ENCODE measurements at places on chromosomes 7 and 10.
A peak's percentile ranks its signal among the peaks of the same experiment; 100 is the strongest.

GRCh38 chr10:35208949-35209613, 82.4 kb downstream of the CREM start:
- H3K4me1 ChIP-seq: peaks cover 17% of the 10 kb centered on the region
- DNase-seq: no peak
- H3K36me3 ChIP-seq: no peaks in the 10 kb centered on the region
- H3K4me3 ChIP-seq: no peak overlapping the region
- H3K27ac ChIP-seq: peak overlapping the region; percentile 4

DNA sequence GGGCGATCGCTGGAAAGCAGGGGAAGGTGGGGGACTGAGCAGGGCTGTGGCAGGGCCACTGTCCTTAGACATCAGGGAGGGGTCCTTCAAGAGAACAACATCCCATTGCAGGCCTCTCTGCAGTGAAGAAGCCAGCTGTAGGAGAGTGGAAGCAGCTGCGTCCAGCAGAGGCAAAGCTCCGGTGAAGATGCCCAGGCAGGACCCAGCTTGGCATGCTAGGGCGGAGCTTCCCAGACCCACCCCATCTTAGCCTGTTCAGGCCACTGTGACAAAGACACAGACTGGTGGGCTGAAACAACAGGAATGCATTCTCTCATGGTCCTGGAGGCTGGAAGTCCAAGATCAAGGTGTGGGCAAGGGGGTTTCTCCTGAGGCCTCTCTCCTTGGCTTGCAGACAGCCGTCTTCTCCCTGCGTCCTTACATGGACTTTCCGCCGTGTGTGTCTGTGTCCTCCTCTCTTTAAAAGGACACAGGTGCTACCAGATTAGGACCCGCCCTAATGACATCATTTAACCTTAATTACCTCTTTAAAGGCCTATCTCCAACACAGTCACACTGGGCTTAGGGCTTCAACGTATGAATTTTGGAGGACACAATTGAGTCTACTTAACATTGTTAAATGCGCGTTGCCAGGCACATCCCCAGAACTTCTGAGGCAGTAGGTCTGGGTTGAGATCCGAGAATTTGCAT, 178.1 kb upstream of the GRB10 start:
- no peaks in the 10 kb centered on the region for H3K4me1 ChIP-seq
- DNase-seq: no peak
- no peaks in the 10 kb centered on the region for H3K36me3 ChIP-seq
- no peak overlapping the region for H3K27ac ChIP-seq
- H3K4me3 ChIP-seq: no peak overlapping the region
- no peaks in the 10 kb centered on the region for H3K27me3 ChIP-seq

GRCh38 chr10:128813574-128813973, 653.5 kb upstream of the MGMT start:
- no peak overlapping the region for H3K27ac ChIP-seq
- no peaks in the 10 kb centered on the region for H3K4me1 ChIP-seq
- H3K27me3 ChIP-seq: peaks cover 4% of the 10 kb centered on the region
- H3K4me3 ChIP-seq: no peak overlapping the region

DNA sequence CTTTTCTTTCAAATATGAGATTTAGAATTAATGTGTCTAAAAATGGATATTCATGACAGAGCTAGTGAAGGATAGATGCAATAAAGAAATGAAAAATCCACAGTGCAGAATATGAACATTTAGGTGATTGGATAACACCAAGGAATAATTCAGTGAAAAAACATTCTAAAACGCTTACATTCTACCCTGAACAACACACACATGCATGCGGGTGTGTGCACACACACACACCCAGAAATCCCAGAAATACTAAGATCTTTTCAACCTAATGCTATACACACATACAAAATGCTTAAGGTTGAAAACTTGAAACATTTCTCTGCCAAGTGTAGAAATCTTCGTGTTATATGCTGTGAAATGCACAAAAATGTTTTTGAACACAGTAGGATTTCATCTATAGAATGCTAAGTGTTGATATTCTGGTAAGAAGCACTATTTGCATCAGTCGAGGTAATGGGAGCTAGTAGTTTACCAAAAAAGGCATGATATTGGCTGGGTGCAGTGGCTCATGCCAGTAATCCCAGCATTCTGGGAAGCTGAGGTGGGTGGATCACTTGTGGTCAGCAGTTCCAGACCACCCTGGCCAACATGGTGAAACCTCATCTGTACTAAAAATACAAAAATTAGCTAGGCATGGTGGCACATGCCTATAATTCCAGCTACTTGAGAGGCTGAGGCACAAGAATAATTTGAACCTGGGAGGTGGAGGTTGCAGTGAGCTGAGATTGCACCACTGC, 600.6 kb downstream of the PHTF2 start:
- no peak overlapping the region for H3K27ac ChIP-seq
- H3K36me3 ChIP-seq: no peaks in the 10 kb centered on the region
- no peaks in the 10 kb centered on the region for H3K4me1 ChIP-seq
- no peak for DNase-seq
- no peak overlapping the region for H3K4me3 ChIP-seq

DNA sequence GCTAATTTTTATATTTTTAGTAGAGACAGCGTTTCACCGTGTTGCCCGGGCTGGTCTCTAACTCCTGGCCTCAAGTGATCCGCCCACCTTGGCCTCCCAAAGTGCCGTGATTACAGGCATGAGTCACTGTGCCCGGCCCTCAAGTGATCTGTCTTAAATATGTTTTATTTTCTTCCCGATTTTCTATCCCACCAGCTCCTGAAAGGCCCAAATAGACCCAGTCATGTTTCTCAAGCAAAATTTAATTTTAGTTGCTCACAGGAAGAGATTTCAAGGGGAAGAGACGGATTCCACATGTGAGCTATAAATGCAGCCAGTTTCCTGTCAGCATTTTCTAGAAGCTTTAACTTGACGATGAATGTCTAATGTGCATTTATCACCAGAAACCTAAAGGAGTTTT, 12.0 kb downstream of the DENND10 start:
- peaks cover 28% of the 10 kb centered on the region for H3K4me1 ChIP-seq
- DNase-seq: no peak
- H3K36me3 ChIP-seq: peaks cover 9% of the 10 kb centered on the region
- peak overlapping the region; percentile 63 for H3K27ac ChIP-seq

GRCh38 chr7:37714606-37715005, 31.0 kb downstream of the GPR141 start:
- DNase-seq: no peak
- H3K4me1 ChIP-seq: no peaks in the 10 kb centered on the region
- no peak overlapping the region for H3K4me3 ChIP-seq
- no peak overlapping the region for H3K27ac ChIP-seq
- H3K36me3 ChIP-seq: no peaks in the 10 kb centered on the region

DNA sequence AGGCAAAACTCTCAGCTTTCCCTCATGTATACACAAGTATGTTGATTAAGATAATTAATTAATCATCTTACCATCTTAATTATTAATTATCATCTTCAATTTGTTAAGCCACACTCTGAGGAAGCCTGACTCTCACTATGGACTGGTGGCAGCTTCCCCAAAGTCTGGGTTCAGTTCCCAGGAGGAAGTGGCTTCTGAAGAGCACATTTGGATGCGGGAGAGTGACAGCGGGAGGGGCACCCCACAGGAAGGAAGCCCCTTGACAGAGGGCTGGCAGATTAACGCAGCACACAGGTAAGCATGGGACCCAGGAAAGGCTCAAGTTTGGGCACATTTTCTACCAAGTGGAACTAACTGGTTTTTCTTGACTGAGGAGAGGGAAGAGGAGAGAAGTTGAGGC, 13.4 kb upstream of the SLIT1 start:
- H3K27me3 ChIP-seq: peaks cover 6% of the 10 kb centered on the region
- peaks cover 6% of the 10 kb centered on the region for H3K4me1 ChIP-seq
- no peaks in the 10 kb centered on the region for H3K36me3 ChIP-seq
- DNase-seq: no peak
- H3K27ac ChIP-seq: no peak overlapping the region

GRCh38 chr7:117165656-117166055, 157.2 kb downstream of the WNT2 start:
- H3K36me3 ChIP-seq: no peaks in the 10 kb centered on the region
- no peak for DNase-seq
- no peaks in the 10 kb centered on the region for H3K4me1 ChIP-seq

GRCh38 chr7:102457352-102457924, 7.2 kb downstream of the ALKBH4 start:
- H3K36me3 ChIP-seq: peaks cover 10% of the 10 kb centered on the region
- DNase-seq: no peak
- no peak overlapping the region for H3K27ac ChIP-seq
- no peak overlapping the region for H3K4me3 ChIP-seq
- H3K27me3 ChIP-seq: no peaks in the 10 kb centered on the region

DNA sequence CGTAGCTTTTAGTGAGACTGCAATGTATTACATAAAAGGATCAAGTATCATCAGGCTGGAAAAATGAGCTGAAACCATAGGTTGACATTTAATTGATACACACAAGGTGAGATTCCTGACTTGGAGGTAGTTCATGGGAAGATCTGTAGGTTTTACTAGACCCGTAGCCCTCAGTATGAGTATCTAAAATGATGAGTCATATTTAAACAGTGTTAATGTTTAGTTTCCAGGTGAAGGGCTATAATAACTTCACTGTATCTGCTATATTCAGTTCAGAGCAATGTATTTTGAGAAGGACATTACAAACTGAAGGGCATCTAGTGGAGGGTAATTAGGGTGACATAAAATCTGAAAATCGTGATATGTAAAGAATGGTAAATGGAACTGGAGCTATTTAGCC, 35.0 kb downstream of the ENTPD1 start:
- no peaks in the 10 kb centered on the region for H3K27me3 ChIP-seq
- DNase-seq: no peak
- no peak overlapping the region for H3K4me3 ChIP-seq
- no peaks in the 10 kb centered on the region for H3K36me3 ChIP-seq

DNA sequence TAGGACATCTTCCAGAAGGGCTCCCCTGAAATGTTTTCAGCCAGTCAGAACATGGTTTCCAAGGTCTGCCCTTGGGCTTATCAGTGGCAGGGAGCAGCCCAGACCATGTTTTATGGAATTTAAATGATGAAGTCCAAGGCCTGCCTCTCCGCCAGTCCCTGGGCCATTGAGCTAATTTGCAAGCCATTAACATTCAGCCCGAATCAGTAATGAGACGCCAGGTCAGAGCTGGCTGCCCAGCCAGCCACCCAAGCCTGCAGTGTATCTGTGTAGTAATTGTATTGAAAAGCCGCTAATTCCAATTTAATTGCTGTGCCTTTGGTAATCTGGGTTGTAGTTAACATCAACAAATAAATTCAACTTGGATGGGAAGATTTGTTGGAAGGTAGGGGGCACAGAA, 131.4 kb downstream of the PAXIP1 start:
- no peak overlapping the region for H3K4me3 ChIP-seq
- no peaks in the 10 kb centered on the region for H3K36me3 ChIP-seq
- DNase-seq: no peak
- peaks cover 8% of the 10 kb centered on the region for H3K27me3 ChIP-seq

- H3K4me3 ChIP-seq: no peak overlapping the region
- no peaks in the 10 kb centered on the region for H3K4me1 ChIP-seq
- no peak overlapping the region for H3K27ac ChIP-seq
- DNase-seq: no peak
These were observed 52.2 kb downstream of the C10orf105 start for GRCh38 chr10:71667387-71667752.

GRCh38 chr7:27605689-27606269, 56.9 kb downstream of the HIBADH start:
- no peaks in the 10 kb centered on the region for H3K36me3 ChIP-seq
- no peak for DNase-seq
- peak overlapping the region; percentile 20 for H3K4me3 ChIP-seq

DNA sequence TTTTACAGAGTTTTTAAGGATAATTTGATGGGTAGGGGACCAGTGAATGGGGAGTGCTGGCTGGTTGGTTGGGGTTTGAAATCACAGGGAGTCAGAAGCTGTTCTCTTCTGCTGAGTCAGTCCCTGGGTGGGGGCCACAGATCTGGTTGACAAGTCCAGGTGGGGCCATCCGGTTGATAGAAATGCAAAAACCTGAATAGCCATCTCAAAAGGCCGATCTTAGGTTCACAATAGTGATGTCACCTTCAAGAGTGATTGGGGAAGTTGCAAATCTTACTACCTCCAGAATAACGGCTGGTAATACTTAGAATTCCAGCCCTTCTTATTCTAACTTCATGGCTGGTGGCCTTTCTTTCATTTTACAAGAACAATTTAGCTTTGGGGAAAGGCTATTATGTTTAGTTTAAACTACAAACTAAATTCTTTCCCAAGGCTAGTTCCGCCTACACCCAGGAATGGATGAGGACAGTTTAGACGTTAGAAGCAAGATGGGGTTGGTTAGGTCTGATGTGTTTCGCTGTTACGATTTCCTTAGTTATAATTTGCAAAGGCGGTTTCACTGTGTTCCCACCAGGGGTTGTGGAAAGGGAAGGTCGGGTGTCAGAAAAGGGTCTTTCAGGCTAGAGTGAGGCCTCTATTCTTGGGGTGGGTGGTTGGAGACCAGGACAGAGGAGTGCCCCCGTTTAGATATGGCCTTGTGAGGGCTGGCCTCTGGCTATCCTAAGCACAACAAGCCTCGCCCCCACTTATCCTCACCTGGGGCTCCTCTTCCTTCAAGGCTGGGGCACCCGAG, 27.4 kb downstream of the IFT22 start:
- H3K36me3 ChIP-seq: no peaks in the 10 kb centered on the region
- no peaks in the 10 kb centered on the region for H3K27me3 ChIP-seq
- no peak for DNase-seq
- H3K4me1 ChIP-seq: peaks cover 7% of the 10 kb centered on the region

DNA sequence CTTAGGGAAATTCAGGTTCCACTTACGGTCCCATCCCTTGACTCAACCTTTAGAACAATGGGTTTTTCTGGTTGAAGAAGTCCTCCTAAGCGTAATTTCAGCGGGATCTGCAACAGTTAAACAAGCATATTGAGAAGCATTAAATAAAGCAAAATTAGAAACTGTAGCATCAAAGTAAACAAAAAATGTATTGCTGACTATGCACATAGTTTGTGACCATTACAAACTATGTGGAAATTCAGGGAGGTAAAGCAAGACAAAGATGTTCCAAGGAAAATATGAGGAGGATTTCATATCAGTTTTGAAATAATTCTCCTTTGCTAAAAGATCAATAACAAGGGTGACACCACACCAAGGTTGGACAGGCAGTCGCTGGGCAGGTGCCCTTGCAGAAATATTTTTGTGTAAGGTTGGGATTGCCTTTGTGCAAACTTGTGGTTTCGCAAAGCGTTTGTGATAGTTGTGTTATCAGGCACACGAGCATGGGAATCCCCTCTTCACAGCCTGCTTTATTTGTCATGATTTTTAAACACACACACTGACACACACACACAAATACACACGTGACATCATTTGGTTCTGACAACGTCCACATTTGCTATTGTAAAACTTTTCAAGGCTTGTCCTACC, 5.4 kb upstream of the CYP3A5 start:
- H3K27ac ChIP-seq: no peak overlapping the region
- H3K4me1 ChIP-seq: no peaks in the 10 kb centered on the region
- H3K27me3 ChIP-seq: no peaks in the 10 kb centered on the region
- H3K4me3 ChIP-seq: no peak overlapping the region

- no peak overlapping the region for H3K4me3 ChIP-seq
- H3K36me3 ChIP-seq: no peaks in the 10 kb centered on the region
- no peaks in the 10 kb centered on the region for H3K27me3 ChIP-seq
- no peak for DNase-seq
- H3K27ac ChIP-seq: no peak overlapping the region
These were observed 99.0 kb downstream of the AOAH start for GRCh38 chr7:36625247-36625646.
